Heart left ventricle (tissue), 16 donors: ENCODE measurements at places on chromosomes 13 and 19. TPM values are rescaled to one million over a fixed set of nuclear protein-coding genes. Genes with fewer than 3 reads are reported as not detected.

DNA sequence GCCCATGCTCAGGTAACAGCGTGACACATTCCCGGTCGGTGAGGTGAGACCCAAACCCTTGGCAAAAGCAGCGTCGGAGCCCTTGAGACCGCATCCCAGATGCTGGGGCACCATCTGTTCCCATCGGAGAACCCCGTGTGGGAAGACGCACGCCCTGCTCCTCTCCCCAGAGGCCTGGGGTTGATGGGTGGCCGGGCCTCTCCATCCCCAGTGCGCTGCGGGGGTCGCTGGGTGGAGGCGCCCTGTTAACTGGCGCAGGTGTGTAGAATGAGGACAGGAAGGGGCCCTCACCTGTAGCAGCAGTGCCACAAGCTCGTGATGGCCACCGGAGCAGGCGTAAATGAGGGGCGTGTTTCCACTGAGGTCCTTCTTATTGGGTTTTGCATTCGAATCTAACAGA, 24.6 kb downstream of the PDCD5 start:
- no peak for DNase-seq
- H3K4me1 ChIP-seq = no peaks in the 10 kb centered on the region
- no peak overlapping the region for H3K27ac ChIP-seq
- peaks cover 86% of the 10 kb centered on the region for H3K36me3 ChIP-seq
- no peak overlapping the region for H3K4me3 ChIP-seq

DNA sequence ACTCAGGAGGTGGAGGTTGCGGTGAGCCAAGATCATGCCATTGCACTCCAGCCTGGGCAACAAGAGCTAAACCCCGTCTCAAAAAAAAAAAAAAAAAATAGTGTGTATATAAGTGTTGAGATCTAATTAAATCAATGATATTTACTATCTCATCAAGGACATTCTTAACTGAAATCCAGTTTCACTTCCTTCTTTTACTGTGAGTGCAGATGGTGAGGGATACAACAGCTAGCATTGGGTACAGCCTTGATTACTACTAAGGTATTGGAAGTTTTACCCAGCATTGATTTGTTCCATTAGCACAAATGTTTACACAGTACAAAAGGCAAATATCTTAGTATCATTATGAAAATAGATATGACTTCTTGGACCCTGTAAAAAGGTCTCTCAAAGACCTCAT, 546.6 kb downstream of the KCTD12 start:
- H3K4me1 ChIP-seq = no peaks in the 10 kb centered on the region
- H3K36me3 ChIP-seq = no peaks in the 10 kb centered on the region
- H3K27me3 ChIP-seq = no peaks in the 10 kb centered on the region
- DNase-seq = no peak

DNA sequence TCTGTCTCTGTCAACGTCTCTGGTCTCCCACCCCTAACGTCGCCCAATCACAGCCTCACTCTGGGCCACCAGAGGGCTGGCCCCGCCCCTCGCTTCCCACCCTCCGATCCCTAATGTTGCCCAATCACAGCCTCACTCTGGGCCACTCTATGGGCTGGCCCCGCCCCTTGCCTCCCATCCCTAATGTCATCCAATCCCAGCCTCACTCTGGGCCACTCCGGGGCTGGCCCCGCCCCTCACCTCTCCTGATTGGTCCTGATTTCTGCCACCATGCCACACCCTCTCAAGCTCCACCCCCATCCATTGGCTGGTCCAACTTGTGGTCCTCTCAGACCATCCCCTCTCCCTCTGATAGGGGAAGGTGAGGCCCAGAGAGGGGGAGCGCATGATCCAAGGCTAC, 24.9 kb downstream of the CELF5 start:
- H3K36me3 ChIP-seq = no peaks in the 10 kb centered on the region
- DNase-seq = no peak
- no peaks in the 10 kb centered on the region for H3K27me3 ChIP-seq
- H3K4me1 ChIP-seq = no peaks in the 10 kb centered on the region
- no peak overlapping the region for H3K27ac ChIP-seq

DNA sequence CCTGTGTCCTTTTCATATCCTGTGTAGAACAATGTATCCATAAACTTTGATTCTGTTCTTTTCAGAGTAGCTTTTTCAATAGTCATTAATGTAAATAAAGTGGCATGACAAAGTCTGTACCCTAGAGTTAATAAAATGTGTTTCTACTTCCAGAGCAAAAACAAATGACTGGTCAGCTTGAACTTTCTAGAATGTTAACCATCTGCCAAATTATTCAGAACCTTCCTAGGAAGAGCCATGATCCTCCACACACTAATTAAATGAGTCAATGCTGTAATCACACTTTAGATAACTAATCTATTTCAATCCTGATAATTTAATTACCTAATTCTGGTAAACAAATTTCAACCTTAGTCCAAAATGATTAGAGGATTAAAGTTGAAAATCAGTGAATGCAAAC, 73.2 kb downstream of the DIAPH3 start:
- H3K36me3 ChIP-seq = no peaks in the 10 kb centered on the region
- H3K27ac ChIP-seq = no peak overlapping the region
- no peak for DNase-seq
- H3K4me3 ChIP-seq = no peak overlapping the region
- no peaks in the 10 kb centered on the region for H3K27me3 ChIP-seq
- H3K4me1 ChIP-seq = no peaks in the 10 kb centered on the region

GRCh38 chr13:113846636-113847318, 17.1 kb downstream of the GAS6 start:
- H3K36me3 ChIP-seq = peaks cover 44% of the 10 kb centered on the region
- H3K27me3 ChIP-seq = no peaks in the 10 kb centered on the region
- DNase-seq = no peak
- H3K27ac ChIP-seq = no peak overlapping the region
- H3K4me3 ChIP-seq = no peak overlapping the region
- peaks cover 91% of the 10 kb centered on the region for H3K4me1 ChIP-seq

- no peaks in the 10 kb centered on the region for H3K36me3 ChIP-seq
- peaks cover 12% of the 10 kb centered on the region for H3K4me1 ChIP-seq
- H3K4me3 ChIP-seq = no peak overlapping the region
- no peaks in the 10 kb centered on the region for H3K27me3 ChIP-seq
These were observed 11.1 kb downstream of the ATP4B start for GRCh38 chr13:113646921-113647340.

DNA sequence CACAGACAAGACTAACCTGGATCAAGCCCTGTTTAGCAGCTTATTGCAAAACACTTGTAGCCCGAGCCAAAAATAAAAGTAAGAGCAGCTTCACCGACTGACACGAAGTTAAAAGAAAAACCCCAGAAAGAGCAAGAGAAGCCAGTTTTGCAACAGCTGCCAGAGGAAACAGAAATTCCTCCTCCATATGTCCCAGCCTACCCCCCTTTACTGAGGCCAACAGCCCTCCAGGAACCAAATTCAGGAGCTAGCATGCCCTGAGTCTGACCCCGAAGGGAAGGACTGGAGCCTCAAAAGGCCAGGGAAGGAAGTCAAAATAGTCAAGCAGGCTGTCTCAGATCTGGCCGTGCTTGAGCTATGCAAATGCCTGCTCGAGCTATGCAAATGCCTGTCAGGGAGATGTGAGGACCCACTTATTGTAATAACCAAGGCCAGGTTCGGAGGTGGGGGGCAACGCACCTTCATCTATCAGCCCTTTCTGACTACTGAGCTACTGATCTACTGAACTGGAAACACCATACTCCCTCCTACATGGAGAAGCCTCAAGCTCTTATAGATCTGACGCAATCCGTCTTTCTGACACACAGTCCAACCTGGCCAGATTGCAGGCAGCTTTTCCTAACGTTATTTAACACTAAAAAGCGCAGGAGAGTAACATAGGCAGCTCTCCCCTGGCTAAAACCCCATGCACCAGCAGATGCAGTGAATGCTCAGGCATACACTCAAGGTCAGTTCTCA, 6.7 kb downstream of the SIGLEC11 start:
- no peaks in the 10 kb centered on the region for H3K36me3 ChIP-seq
- H3K4me1 ChIP-seq = peaks cover 5% of the 10 kb centered on the region
- DNase-seq = no peak

DNA sequence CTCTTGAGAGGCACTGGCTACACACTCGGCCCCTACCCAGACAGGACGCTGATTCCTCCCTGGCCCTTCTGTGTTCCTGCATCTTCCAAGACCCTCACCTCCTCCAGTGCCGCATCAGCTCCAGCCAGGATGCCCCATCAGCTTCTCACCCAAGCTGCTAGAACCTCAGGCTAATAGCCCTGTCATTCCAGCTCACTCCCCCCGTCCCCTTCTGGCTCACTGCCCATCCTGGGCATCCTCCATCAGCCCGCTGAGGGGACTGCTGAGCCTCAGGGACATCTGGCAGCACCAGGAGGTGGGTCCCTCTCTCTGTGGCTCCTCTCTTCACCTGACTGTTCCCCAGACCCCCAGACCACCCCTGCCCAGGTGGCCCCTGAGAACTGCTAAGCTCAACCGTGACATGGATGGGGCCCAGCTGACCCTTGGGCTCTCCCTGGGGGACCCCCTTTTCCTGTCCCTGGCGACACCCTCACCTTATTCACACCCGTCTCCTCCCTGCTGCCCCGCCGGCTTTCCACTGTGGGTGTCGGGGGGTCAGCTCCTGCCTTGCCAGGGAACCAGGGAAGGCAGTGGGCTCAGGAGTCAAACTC, 4.8 kb downstream of the FFAR3 start:
- H3K27ac ChIP-seq = no peak overlapping the region
- H3K4me1 ChIP-seq = peaks cover 3% of the 10 kb centered on the region
- H3K36me3 ChIP-seq = no peaks in the 10 kb centered on the region
- H3K27me3 ChIP-seq = no peaks in the 10 kb centered on the region
- no peak for DNase-seq

GRCh38 chr19:13069415-13070359, 33.0 kb downstream of the LYL1 start:
- no peak overlapping the region for H3K4me3 ChIP-seq
- peaks cover 18% of the 10 kb centered on the region for H3K36me3 ChIP-seq
- no peaks in the 10 kb centered on the region for H3K27me3 ChIP-seq

DNA sequence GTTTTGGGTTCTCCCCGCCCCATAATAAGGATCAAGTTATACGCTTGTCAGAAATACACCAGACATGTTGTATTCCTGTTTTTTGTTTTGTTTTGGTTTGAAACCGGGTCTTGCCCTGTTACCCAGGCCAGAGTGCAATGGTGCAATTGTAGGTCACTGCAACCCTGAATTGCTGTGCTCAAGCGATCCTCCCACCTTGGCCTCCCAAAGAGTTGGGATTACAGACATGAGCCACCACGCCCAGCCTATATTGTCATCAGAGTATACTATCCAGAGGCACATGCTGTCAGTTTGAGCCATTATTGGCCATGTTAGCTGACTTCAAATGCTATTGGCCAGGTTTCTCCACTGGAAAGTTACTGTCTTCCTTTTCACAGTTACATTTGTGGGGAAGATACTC, 9.8 kb downstream of the SAFB start:
- no peak for DNase-seq
- H3K4me1 ChIP-seq = peaks cover 62% of the 10 kb centered on the region
- no peaks in the 10 kb centered on the region for H3K27me3 ChIP-seq
- H3K36me3 ChIP-seq = peaks cover 38% of the 10 kb centered on the region

- no peaks in the 10 kb centered on the region for H3K4me1 ChIP-seq
- no peaks in the 10 kb centered on the region for H3K36me3 ChIP-seq
- no peak overlapping the region for H3K4me3 ChIP-seq
- no peak for DNase-seq
- H3K27ac ChIP-seq = no peak overlapping the region
These were observed 364.5 kb downstream of the GPC5 start for GRCh38 chr13:91762957-91763356.

GRCh38 chr19:38670921-38671398, 23.5 kb downstream of the ACTN4 start:
- no peaks in the 10 kb centered on the region for H3K36me3 ChIP-seq
- H3K27ac ChIP-seq = peak overlapping the region; percentile 97
- no peak overlapping the region for H3K4me3 ChIP-seq
- H3K27me3 ChIP-seq = no peaks in the 10 kb centered on the region

DNA sequence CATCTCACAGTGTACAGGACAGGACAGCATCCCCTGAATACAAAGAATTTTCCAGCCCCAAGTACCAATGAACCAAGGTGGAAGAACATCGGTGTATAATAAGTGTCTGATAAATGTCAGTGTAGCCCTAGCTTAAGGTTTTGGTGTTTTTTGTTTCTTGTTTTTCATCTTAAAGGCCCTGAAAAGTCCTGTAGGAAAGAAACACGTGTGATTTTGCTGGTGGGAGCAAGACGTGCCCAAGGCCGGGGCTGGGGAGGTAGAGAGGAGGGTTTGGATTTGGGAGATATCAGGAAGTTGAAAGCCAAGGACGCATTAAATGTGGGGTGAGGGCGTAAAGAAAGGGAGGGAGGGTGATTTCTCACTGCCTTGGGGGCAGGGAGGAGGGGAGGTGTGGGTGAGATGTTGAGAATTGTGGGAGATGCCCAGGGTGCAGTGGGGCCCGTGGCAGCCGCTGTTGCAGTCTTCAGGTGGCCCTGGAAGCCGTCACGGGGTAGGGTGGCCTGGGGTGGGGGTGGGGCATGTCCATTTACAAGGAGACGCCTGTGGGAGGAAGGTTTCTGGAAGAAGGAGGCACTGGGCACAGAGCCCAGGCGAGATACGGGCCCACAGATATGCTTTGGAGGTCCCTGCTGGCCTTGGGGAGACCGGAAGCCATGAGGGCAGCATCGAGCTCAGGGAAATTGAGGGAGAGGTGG, 6.7 kb downstream of the CAMSAP3 start:
- no peak overlapping the region for H3K4me3 ChIP-seq
- H3K36me3 ChIP-seq = no peaks in the 10 kb centered on the region
- H3K27me3 ChIP-seq = peaks cover 48% of the 10 kb centered on the region
- H3K27ac ChIP-seq = no peak overlapping the region
- DNase-seq = no peak
- no peaks in the 10 kb centered on the region for H3K4me1 ChIP-seq

DNA sequence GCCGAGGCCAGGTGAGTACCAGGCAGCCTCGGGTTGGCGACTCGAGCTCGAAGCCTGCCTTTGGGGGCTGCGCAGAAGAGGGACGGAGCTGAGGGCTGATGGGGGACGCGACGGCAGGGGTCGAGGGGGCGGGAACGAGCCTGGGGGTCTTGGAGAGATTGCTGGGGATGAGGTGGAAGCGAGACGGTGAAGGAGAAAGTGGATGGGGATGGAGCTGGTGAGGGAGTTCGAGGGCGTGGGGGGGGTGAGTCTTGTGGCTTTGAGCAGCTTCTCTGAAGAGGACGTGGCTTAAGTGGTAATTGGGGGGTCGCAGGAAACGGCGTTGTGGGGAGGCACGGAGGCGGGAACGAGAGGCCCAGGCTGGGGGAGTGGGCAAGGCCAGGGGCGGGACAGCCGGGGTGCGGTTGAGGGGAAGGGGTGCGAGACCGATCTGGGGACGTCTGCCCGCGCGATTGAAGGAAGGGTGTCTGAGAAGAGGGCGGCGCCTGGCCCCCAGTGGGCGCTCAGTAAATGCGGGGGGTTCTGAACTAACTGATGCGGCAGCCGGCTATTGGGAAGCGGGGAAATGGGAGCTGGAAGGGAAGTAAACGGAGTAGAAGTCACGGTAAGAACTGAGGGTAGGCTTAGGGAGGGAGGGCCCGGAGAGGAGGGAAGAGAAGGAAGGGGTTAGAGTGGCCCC, 426 bp downstream of the MYO9B start:
- no peaks in the 10 kb centered on the region for H3K27me3 ChIP-seq
- peak overlapping the region; percentile 41 for H3K4me3 ChIP-seq
- peak; percentile 45 for DNase-seq
- H3K36me3 ChIP-seq = no peaks in the 10 kb centered on the region
- H3K27ac ChIP-seq = peak overlapping the region; percentile 84

Gene ZNF729
- not detected for total RNA-seq

Gene MUC16
- total RNA-seq = not detected

Gene SLC7A10
- total RNA-seq = 0.23 TPM

Gene ATP4A
- total RNA-seq = not detected

Gene SLC6A16
- 0.27 TPM for total RNA-seq

Gene RNASEH2A
- total RNA-seq = 1.7 TPM

Gene PLPP2
- total RNA-seq = 0.50 TPM
